ENCODE measurements at places on chromosomes 4 and X.
A peak's percentile ranks its signal among the peaks of the same experiment; 100 is the strongest.

- no peak for DNase-seq
These were observed 1013.0 kb downstream of the STIM2 start for GRCh38 chr4:27873596-27873995.

GRCh38 chr4:3781193-3781886, 15.2 kb downstream of the ADRA2C start:
- no peak for DNase-seq

GRCh38 chr4:10554121-10554520, 96.9 kb upstream of the ZNF518B start:
- no peak for DNase-seq

- peak; percentile 4 for DNase-seq
These were observed 1.8 kb downstream of the ZFYVE28 start for GRCh38 chr4:2416564-2417225.

GRCh38 chr4:153765894-153766293, 6.1 kb upstream of the RNF175 start:
- no peak for DNase-seq

GRCh38 chr4:148258535-148258934, 183.7 kb downstream of the NR3C2 start:
- no peak for DNase-seq
